ENCODE measurements at places on chromosomes 7 and 10.

GRCh38 chr7:35370687-35371086 is 116.8 kb upstream of the TBX20 start:
- DNase-seq, result no peak

DNA sequence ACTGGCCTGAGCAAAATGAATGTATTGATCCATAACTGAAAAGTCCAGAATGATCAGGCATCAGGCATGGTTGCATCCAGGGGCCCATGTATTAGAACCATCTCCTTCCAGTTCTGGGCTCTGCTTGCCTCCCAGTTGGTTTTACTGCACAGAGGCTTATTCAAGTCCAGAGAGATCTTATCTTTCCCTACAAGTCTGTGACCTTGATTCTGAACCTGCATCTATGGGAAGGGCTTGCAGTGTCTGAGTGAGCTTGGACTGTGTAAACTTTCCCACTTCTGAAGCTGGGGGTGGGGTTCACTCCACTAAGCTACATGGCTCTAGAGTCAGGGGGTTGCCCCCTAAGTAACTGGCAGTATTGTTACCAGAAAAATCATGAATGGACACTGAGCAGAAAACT is 136.2 kb downstream of the TCF7L2 start:
- DNase-seq, result no peak

DNA sequence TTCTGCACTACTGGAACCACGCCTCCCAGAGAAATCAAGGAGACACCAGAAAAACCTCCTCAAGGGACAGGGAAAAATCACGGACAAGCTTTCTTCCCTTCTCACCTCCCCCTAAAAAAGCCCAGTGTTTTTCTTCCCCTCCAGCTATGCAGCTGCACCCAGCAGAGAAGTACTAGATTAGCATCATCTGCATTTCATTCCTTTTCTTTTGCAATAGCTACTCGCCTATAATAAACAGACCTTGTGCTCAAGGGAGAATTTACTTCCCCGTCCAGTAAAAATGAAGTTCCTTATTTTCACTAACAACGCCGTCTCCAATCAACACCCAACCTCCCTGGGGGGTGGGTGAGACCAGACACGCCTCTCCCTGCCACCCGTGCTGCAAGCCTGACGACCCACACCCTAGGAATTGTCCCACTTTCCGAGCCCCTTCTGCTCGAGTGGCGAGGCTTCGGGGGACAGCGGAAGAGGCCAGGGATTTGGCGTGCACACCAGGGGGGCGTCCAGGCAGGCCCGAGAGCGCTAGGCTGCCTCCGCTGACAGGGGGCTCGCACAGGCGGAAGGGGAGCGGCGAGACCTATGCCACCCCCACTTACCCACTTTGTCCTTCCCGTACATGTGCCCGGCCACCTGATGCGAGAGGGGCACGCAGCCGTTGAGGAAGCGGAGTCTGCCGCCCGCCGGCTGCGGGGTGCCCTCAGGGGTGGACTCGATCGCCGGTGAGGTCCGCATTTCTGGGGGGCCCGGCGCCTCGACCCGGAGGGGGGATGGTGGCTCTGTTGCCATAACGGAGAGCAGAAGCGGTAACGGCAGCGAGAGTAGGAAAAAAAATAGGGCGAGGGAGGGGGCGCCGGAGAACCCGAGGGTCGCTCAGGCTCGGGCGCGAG is 625 bp downstream of the IPMK start:
- DNase-seq, result no peak

GRCh38 chr10:122189185-122189584 is 81.9 kb upstream of the BTBD16 start:
- DNase-seq, result no peak

DNA sequence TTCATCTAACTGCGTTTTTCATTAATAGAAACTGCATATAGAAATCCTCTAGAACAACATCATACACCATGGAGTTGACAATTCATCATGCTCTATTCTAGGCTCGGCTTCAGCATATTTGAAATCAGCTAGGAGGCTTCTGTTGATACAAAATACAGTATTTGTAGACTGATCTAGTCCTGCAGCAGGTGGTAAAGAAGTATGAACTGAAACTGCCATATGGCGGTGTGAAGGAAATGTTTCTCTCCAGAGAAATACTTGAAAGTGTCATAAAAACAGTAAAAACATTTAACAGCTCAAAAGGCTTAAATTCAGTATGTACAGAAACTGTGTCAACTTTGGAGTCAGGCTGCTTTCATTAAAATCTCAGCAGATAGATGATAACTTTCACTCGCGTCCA is 32.0 kb upstream of the MYO3A start:
- no peak for DNase-seq

- DNase-seq, result no peak
These were observed 25.5 kb downstream of the NCOA4 start for GRCh38 chr10:46004963-46005362.

Measured in activated CD4-positive, alpha-beta T cell treated with anti-CD3 and anti-CD28 coated beads for 24 hours (primary cell).